ENCODE measurements at places on chromosomes 6 and 20. TPM values are rescaled to one million over a fixed set of nuclear protein-coding genes. Genes with fewer than 3 reads are reported as not detected.

DNA sequence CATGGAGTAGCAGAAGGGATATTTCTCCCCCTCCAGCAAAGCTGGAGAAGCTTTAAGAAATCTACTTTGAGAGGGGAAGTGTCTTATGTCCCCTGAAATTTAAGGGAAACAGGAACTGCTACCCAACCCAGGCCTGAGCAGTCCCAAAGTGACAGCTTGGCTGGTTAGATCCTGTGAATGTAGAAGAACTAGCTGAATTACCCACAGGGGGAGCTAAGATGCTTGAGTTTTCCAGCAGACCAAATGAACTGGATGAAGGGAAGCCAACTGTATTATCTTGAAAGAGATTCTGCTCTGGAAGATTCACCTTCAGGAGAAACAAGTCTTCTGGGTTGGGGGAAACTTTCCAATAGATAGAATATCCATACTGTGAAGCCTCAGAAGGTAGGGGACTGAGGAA lies 303.3 kb upstream of the MMS22L start:
- DNase-seq: peak; percentile 18

DNA sequence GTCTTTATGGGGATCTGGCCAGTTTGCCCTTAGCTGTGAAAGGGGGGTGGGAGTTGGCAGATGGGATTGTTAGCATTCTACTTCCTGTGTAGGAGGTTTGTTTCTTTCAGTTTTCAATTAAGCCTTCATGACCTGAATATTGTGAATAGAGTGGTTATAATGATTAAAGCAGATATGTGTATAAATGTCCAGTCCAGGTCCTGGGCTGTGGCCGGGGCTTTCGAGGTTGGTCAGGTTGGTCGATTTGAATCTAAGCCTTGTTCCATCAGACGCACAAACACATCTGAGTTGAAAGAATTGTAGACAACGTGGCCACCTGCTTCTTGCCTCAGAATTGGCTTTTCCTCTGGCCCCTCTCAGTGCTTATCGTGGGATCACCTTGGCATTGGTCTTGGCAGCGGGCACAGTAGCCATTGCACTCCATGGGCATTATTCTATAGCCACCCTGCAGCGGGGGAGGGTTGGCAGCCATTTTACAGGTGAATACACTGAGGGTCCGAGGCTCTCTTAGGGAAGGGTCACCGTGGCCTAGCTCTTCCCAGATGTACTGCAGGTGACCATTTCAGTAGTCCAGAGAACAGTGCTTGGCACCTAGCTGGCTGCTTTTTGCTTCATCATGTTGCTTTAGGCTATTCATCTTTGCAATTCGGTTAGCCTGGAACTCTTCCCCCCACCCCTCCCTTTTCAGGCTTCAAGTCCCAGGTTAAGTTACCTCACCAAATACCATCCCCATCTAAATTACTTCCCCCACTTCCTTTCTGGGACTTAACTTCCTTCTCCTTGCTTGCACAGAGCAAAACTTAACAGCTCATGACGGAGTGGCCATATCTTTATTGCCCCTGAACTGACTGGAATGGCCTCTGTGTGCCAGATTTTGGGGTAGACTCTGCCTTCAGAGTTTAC lies 1.1 kb downstream of the RNF114 start:
- DNase-seq: peak; percentile 28

Gene PGBD1
- 7.4 TPM for polyA plus RNA-seq

- DNase-seq: peak; percentile 94
Observed at GRCh38 chr20:58892141-58892931, 39.8 kb downstream of the GNAS start.

DNA sequence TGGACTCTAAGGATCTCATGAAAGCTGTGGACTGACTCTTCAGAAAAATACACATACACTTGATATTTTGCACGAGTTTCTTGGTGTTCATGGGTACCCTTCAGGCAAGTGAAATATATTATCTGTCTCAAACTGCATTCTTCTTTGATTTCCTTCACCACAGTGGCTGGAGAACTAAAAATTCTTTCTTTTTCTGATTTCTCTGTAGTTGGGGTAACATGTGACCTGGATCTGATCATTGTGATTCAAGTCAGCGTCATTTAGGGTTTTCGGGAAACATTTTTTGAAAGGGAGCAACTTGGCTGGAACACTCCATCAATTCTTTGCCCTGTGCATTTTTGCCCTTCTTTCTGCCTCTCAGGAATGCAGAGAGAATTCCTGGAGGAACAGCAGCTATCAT lies 205.8 kb downstream of the OR2B2 start:
- no peak for DNase-seq

Gene CD40
- polyA plus RNA-seq: 5.6 TPM

- DNase-seq: no peak
Observed at GRCh38 chr6:117142995-117143394, 122.4 kb upstream of the VGLL2 start.

Gene FHL5
- 1.6 TPM for polyA plus RNA-seq

GRCh38 chr6:55958790-55959189 lies 83.4 kb upstream of the BMP5 start:
- DNase-seq: no peak

DNA sequence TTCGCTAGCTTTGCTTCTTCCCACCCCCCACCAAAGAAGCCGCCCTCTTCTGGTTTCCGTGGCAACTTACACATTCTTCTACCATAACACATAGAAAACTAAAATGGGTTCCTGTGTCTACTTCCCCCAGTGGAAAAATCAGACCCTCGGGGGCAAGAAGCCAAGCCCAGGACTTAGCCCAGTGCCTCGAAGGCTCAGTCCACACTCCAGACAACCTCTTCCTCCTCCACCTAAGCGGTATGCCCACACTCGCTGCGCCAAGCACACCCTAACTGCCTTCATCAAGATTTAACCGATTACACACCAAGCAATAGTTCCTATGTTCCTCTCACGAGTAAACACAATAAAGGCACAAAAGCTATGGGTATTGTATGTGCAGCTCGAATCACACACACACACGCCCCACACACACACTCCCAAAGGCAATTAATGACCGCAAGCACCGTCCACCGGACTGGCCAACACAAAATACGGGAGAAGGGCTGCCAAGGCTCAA lies 537 bp downstream of the PPIL4 start:
- DNase-seq: peak; percentile 90

GRCh38 chr6:37190159-37190535 lies 20.2 kb downstream of the PIM1 start:
- DNase-seq: no peak

GRCh38 chr6:23179994-23180393 lies 610.6 kb downstream of the HDGFL1 start:
- no peak for DNase-seq

Gene GPX5
- not detected for polyA plus RNA-seq

DNA sequence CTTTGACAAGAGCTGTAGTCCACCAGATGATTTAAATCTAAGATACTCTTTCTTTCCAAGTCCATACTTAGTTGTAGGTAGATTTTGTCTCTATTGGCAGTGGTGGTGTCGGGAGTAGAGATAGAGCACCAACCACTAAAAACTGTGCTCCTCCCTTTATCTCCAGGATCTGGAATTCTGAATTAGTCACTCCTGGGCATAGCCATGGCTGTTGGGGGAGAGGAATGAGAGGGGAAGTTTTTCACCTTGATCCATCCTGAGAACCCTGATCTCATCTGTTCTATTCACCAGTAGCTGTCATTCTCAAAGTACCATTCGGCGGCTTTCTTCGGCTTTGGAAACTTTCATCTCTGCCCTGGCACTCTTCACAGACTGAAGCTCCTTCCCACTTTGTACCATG lies 35.6 kb upstream of the NKX2-4 start:
- DNase-seq: no peak

Gene CLPSL2
- polyA plus RNA-seq: not detected

Gene IGF2R
- polyA plus RNA-seq: 129 TPM

GRCh38 chr20:17549131-17549530 lies 18.0 kb upstream of the BFSP1 start:
- no peak for DNase-seq

Gene LTB
- polyA plus RNA-seq: 2.5 TPM

Gene TBP
- 16.7 TPM for polyA plus RNA-seq

GRCh38 chr20:39862470-39862891 lies 826.6 kb downstream of the MAFB start:
- DNase-seq: peak; percentile 77

DNA sequence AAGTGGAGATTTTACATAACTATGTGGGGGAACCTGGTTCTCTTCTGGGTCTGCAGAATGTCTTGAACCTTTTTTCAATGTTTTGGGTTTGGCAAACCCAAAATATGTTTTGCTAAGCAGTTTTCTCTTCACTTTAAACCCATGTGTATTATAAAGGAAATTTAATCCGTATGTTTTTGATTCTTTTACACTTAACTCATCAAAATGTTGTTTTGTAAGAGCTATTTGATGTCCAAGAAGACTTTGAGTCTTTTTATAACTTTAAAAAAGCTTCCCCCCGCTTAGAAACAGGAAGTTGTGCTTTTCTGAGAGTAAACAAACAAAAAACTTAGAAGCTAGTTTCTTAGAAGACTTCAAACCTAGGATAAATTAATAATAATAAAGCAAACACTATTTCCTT lies 81.9 kb upstream of the CEP162 start:
- DNase-seq: peak; percentile 50

- no peak for DNase-seq
Observed at GRCh38 chr6:27477318-27478013, 4.6 kb upstream of the ZNF184 start.

DNA sequence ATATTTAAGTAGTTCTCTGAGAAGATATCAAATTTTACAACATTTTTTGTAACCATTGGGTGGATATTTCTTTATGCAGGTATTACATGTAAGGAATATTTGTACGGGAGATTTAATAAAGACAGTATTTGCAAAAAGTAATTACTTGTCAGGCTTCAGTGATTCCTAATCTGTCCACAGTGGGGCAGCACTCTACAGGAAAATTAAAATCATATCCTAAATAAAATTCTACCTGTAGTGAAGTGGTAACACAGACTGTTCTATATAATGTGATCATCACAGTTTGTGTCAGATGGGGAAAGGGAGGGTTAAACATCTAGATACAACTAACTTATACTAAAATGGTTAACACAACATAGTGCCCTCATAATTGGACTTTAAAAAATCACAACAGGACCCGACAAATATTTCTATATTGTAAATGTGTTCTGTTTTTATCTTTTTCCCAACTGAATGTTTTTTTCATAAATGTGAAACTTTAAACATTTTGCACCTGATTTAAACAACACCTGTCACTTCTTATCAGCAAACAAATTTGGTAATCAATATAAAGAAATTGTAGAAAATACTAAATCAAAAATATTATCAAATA lies 145.6 kb upstream of the MANEA start:
- peak; percentile 16 for DNase-seq

GRCh38 chr6:118649918-118650581 lies 1.3 kb downstream of the CEP85L start:
- DNase-seq: peak; percentile 83

Gene GGTLC1
- polyA plus RNA-seq: not detected

Gene GSTA2
- 1.3 TPM for polyA plus RNA-seq

DNA sequence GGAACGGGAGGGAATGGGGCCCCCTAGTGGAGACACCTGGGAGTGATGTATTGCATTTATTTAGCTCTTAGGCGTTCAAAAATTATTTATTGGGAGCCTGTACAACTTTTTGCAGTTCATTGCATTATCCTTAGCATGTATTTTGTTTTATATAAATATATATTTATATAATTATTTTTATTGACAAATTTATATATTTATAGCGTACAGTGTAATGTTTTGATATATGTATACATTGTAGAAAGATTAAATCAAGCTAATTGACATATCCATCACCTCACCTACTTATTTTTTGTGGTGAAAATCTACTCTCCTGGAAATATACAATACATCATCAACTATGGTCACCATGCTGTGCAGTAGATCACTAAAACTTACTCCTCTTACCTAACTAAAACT lies 975 bp downstream of the SIRT5 start:
- no peak for DNase-seq

GRCh38 chr20:2042400-2042799 lies 48.5 kb upstream of the PDYN start:
- no peak for DNase-seq

DNA sequence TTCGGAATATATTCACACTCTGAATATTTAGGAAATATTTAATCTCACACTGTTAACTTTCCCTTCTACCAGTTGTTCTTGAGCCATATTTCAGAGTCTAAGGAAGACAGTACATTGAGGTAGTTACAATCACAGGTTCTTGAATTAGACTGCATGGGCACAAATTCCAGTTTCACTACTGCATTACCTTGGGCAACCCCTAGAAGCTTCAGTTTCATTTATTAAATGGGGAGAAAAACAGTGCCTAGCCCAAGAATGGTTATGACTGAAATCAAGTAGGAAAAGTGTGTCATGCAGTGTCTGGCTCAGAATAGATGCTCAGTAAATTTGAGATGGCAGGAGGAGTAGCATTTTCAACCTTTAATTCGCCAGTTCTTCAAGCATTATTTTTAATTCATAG lies 124.5 kb upstream of the SAMD5 start:
- DNase-seq: no peak

GRCh38 chr20:56702931-56703840 lies 74.1 kb downstream of the TFAP2C start:
- DNase-seq: no peak

- DNase-seq: no peak
Observed at GRCh38 chr20:45552456-45552855, 5.3 kb upstream of the EPPIN start.

DNA sequence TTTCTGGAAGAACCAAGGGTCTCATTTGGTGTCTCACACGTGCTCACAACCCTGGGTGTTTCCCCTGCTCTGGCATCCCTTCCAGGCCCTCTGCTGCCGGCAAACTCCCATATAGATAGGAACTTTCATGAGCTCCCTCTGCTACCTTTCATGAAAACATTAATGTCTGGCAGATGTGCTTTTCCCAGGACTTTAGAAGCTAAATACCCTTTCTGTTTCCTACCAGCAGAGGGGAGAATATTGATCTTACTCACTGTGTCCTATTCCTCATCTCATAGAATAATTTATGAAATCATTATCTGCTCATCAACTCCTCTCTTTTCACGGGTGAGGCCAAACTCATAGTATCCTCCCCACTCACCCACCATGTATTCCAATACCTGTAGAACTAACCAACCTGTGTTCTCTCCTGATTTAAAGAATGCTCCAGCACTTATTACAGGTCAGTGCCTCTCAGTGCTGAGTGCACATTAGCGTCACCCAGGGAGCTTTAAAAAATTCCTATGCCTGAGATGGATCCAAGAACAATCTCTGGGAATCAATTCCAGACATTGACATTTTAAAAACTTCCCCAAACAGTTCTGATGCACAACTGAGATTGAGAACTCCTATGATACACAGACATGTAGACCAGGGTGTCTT lies 298.5 kb upstream of the JAG1 start:
- no peak for DNase-seq

- DNase-seq: no peak
Observed at GRCh38 chr6:25697537-25698340, 45.7 kb downstream of the SCGN start.

Gene VGLL2
- polyA plus RNA-seq: 80.4 TPM

GRCh38 chr6:149076355-149076734 lies 241.2 kb upstream of the TAB2 start:
- no peak for DNase-seq

DNA sequence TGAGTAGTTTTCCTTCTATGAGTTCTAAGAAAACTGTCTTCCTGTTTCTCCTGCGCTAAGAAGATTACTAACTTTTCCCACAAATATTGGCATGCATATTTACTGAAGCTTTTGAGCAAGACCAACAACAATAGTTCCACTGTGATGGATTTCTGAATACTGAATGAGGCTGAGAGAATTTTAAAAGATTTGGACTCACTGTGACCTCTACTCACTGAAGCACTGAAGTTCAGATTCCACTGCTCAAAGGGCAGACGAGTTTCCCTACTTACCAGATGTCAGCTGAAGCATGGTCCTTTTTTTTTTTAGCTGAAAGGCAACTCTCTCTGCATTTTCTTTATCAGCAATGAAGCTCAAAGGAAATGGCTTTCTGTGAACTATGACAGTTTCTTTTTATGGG lies 718.5 kb downstream of the RFPL4B start:
- DNase-seq: peak; percentile 85
